AG10803 (cell line): ENCODE measurements at places on chromosomes 5 and 9.
A peak's percentile ranks its signal among the peaks of the same experiment; 100 is the strongest.

DNA sequence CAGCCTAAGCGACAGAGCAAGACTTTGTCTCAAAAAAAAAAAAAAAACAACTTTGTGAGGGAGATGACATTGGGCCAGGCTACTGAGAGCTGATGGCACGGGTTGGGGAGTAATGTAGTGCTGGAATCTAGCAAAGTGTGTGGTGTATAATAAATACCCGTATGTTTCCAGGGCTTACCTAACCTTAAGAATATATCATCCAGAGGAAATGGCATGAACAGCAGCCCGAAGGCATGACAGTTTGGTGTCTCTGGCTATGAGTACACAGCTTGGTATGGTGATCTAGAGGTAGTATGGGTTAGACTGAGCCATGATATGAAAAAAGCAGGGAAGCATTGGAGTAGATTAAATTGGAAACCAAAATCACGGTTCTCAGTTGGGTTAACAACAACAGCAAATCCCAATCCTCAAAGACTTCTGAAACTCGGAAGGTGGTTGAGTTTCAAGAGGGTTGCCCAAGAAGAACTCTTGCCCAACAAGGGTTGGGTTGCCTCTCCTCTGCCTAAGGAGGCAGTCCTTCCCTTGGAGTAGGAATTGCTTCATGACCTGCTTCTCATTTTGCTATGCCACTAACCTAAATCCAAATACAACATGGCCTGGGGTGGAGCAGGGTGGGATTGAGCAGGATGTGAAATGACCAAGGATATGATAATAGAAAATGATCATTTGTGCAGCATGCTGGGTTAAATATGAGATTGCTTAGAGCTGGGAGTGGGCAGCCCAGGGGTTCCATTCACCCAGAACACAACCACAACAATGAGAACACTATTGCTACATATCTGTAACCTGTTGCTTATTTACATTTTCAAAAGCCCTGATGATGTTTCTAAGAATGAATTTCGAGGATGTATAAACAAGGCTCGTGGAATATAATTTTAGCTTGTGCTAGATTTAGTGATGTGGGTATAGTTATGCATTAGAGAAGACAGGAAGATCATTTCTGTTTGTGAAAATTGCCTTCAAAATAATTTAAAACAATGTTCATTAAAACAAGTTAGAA lies 64.6 kb upstream of the ZFR start:
- DNase-seq = peak; percentile 38

DNA sequence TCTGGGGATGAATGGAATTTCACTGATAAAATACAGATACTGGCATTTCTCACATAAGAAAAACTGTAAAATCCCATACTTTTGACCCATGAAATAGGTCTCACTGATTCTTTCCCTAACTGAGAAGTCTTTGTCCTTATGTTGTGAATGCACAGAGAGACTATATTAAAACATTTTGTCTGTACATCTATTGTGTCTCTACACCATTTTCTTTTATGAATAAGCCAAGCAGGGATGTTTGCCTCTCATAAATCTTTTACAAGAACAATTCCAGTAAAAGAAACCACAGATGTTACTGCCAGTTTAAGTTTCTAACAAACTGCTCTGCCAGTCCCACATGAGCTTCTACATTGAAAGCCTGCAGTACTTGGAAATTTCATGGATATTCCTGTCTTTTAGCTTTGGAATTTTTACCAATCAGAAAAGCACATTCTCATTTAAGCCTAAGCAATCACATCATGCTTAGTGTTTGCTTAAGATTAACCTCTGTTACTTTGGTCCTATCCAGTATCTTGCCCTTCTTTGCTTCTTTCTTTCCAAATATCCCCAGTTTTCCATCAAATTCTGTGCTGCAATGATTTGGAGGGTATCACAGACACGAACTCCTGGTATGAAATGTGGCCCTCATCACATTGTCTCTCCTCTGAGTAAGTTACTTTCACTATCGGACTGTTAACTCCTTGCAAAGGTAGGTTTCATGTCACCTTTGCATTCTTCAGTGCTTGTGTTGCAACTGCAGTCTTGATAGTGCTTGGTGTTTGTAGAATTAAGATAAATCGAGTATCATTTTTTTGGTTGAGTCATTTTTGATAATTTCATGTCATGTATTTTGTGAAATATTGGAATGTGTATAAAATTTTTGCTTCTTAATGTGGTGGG lies 415.1 kb upstream of the ADAMTSL1 start:
- no peak for DNase-seq

DNA sequence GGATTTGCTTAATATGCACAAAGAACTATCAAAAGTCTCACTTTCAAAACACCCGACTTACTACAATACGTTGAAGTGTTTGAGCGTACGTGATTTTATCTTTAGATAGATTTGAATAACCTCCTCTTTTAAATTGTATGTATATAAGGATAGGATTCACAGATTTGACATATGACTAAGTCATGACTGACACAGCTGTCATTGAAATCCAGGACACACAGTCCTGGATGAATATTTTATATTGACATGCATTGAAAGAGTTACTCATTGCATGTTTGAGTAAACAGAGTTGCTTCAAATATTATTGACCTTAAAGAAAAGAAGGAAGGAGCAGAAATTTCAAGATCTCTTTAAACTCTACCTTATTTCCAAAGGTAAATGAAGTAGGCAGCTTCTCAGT lies 3.3 kb downstream of the MUSK start:
- no peak for DNase-seq

DNA sequence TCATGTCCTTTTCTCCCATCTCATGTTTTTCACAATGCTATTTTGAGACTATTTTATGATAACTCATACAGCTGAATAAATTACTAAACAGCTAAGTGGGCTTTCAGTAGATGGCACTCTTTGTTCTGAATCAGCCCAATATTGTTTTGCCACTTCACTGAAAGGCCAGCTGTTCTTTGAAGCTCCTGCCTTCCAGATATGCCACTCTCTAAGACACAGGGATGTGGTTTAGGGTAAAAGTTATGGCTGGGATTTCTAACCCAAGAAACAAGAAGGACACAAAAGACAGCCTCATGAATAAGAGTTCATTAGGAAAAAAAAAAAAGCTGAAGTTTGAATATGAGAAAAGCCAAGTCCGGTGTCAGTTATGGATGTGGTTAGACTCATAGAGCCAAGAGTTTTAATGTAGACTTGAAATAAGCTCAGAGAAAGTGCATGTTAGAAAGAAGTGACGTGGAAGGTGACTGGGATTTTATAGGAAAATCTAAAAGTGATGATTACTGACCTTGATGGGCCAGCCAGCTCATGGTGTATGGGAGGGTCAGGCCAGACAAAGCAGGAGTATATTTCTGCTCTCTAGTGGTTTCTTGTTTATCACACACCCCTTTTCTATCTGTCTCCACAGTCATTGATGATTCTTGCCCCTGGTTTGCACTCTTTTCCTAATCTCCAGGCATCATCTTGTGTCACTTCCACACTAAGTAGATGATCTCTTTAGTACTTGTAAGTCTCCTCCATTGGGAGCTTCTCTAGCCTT lies 488.5 kb downstream of the NR2F1-AS1 start:
- peak; percentile 59 for DNase-seq

DNA sequence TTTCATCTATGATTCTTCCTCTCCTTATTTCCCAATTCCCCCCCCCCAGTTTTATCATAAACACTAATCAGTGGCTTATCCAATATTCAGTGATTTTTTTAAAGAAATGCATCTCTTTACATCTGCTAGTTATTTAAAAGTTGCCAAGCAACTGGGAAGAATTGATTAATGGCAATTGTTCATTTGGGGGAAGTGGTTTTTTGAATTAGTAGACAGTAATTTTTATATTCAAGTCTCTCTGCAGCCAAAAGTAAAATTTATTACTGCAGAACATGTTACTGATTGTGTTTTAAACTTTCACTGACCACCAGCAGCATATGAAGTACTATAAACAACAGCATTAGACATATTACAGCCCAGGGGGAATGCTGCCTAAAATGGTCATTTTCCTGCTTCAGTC lies 308.8 kb upstream of the NREP start:
- DNase-seq = peak; percentile 28

GRCh38 chr5:21654556-21654955 lies 1198.6 kb downstream of the CDH12 start:
- DNase-seq = no peak

DNA sequence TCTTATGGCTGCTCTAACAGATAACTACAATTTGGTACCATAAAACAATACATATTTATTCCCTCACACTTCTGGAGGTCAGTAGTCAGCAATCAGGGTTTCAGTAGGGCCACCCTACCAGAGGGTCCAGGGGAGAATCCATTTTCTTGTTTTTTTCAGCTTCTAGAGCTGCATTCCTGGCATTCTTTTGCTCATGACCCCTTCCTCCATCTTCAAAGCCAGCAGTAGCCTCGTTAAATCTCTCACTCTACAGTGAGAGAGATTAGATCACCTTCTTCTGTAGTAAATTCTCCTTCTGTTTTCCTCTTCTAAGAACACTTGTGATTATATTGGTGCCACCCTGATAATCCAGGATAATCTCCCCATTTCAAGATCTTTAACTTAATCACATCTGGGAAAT lies 187.4 kb downstream of the RFK start:
- DNase-seq = no peak

DNA sequence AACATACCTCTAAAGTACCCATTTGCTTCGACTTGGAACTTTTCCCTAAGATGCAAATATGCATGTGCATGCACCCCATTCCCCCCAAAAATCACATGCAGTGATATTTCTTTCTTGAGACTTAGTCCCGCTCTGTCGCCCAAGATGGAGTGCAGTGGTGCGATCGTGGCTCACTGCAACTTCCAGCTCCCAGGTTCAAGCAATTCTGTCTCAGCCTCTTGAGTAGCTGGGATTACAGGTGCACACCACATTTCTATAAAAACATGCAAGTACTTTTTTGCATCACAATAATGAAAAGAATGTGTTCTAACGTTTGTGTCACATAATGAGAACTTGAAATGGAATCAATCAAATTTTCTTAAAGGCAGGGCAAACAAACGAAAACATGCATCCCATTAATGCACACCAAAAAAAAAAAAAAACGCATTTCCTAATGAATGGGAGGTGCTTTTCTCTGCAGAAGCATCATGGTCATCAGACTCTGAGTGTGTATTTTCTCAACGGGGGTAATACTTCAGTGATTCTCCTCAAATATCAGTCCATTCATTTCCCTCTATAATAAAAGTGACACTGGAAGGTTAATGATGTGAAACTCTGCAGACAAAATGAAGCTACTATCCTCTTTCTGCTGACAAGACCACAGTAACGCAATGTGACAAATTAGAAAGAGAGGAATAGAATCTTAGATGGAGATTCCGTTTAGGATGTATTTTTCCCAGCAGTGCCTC lies 389.4 kb downstream of the CTNND2 start:
- no peak for DNase-seq

- DNase-seq = no peak
Measured at GRCh38 chr9:70519912-70520724, 105.7 kb upstream of the KLF9 start.

DNA sequence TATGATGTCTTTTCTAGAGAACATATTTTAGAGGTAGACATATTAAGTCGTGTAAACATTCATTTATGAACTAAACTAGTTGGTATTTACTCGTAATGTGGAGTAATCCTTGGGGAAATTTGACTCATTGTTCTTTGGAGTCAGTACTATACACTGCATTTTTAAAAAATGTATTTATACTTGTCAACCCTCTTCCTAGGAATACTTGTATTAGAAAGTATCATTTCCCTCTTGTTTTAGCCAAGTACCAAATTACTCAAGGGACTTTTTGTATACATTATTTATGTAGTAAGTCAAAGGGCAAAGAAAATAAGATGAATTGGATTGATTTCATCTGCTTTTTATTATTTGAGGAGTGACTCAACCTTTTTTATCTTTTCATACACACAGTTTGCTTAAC lies 248.1 kb upstream of the IZUMO3 start:
- no peak for DNase-seq

DNA sequence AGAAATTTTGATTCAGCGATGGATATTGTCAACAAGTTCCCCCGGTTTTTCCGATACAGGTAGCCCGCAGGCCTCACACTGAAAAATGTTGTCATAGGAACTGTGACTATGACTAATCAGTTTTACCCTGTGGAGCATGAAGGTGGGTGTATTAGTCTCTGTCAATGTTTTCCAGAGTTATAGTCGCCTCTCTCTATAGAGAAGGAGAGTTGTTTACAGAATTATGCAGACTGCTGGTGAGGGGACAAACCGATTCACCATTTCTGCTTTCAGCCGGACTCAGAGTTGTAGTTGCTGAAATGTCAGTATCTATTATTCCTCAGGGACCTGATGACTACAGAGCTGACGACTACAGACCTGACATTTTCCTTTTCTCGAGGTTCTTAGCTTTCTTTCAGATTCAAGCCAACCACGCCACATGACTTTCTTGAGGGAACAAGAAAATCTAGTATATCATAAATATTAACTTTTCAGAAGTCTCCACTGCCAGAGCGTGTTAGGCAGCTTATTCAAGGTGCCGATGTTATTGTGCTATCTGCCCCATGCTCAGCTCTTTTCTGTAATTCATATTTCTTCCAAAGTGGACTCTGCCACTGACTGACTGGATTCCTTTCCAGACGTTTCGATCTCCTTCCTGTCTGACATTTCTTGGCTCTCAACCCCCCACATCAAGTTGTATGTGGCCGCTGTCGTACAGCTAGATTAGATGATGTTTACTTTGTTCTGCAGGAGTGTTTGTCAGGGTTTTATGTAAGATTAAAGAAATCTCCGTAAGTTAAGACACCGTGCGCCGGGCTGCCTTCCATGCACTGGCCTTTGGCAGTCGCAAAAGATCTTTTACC lies 178.1 kb downstream of the FGF1 start:
- DNase-seq = no peak

DNA sequence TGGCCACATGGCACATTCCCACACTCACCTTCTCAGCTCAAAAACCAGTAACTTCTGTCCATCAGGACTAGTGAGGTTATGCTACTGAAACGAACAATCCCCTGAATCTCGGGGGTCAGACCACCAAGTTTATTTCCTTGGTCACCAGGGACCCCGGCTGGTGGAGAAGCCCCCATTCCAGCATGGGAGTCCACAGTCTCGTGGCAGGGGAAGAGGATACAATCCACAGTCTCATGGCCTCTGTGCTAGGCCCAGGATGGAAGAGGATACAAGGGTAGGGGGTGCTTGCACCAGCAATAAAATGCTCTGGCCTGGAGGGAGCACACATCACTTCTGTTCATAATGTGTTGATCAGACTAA lies 7.4 kb upstream of the CARD19 start:
- DNase-seq = no peak

DNA sequence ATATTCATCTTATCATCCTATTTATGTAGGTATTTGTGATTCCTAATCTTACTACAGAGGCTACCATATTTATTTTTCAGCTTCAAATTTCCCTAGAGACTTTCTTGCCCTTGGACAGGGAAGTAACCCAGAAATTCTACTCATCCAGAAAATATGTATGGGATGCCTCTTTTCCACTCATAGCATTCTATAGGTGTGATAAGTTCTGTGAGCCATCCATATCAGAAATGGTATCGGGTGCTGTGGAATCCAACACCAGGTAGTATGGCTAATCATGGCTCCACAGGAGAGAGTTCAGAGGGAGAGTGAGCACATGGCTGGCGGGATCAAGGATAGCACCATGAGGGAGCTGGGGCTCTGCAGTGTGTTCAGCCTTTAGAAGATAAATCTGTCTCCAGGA lies 349.3 kb upstream of the ACTBL2 start:
- no peak for DNase-seq
